Stimulated activated CD4-positive, alpha-beta T cell treated with anti-CD3 and anti-CD28 coated beads, Interleukin-4, amount 100 ng/mL, for 4 hours (primary cell): ENCODE measurements at places on chromosomes 3 and 15.
A peak's percentile ranks its signal among the peaks of the same experiment; 100 is the strongest.

GRCh38 chr15:30940359-30940758, 36.6 kb downstream of the FAN1 start:
- DNase-seq: no peak

DNA sequence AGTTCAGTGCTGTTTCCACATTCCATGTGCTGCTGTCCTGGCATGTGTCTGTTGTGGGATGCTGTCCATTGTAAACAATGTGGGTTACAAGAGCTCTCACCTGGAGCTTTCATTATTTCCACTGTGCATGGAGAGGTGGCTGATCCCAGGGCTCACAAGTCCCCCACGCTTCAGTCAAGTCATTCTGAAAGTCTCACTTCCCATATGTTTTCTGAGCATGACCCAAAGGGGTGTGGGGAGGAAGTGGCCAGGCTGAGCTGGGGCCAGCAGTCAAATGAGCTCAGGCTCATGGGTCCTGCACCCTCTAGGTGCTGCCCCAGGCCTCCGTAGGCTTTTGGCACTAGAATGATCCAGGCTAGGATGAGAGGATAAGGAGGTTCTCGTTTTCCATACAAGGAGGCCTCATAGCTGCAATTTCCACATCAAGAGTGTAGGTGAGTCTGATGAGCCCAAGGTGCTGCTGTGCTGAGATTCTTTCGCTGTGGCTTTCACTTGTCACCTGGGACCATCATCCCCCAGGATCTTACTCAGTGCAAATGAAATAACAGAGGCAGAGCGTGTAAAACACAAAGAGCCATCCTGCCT, 22.0 kb downstream of the STARD5 start:
- no peak for DNase-seq

DNA sequence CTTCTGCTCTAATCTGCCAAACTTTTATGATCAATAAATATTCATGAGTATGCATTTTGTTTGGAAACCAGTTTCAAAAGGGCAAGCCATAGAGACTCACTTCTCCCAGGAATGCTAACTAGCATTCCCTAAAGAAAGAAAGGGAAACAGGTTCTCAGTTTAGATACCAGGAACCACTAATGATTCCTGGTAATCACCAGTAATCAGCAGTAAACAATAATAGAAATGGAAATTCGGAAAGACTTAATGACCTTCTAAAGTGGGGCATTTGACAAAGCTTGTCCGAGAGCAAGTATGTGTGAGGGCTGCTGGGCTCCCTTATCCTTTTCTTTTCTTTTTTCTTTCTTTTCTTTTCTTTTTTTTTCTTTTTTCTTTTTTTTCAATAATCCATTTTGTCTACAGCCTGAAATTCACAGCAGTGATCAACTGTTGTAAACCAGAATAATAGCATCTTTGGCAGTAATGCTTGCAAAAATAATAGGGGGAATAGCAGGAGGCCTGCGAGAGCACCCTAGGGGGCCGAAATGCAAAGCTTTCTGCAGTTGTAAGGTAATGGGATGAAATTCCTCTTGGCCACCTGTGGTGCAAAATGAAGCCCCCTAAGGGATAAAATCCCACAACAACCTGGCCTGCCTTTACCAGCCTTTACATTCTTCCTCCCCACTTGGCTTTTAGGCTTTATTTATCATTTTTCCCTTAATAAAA, 253.2 kb downstream of the ZPLD1 start:
- DNase-seq: no peak

DNA sequence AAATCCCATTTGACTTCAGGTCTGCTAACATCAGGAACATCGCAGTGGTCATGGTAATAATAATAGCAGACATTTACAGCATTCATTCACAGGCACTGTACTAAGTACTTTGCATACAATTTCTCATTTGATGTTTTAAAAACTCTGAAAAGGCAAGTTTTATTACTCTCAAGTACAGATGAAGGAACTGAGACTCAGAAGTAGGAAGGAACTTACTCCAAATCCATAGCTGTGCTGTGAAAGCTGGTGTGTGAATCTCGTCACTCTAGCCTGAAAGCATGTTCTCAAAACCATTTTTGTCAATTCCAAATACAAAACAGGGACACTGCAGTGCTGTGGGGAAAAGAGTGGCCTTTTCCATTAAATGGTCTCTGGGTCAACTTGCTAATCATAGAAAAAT, 179.9 kb downstream of the FAM43A start:
- DNase-seq: no peak

DNA sequence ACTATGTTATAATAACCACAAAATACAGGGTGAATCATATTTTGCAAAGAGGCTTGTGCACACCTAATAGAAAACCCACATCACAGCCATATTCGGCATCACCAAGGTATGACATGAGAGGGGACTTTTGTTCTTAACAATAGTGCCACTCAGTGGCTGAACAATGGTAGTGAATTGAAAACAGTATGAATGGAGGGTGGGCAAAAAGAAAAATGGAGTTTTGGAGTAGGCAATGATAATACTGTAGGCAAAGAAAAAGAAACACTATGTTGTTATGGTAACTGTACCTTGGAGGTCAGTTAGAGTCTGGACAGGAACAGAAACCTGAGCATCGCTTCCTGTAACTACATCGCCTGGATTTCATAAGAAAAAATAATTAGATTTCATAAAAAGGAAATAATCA, 348.6 kb downstream of the PLCL2 start:
- DNase-seq: no peak

DNA sequence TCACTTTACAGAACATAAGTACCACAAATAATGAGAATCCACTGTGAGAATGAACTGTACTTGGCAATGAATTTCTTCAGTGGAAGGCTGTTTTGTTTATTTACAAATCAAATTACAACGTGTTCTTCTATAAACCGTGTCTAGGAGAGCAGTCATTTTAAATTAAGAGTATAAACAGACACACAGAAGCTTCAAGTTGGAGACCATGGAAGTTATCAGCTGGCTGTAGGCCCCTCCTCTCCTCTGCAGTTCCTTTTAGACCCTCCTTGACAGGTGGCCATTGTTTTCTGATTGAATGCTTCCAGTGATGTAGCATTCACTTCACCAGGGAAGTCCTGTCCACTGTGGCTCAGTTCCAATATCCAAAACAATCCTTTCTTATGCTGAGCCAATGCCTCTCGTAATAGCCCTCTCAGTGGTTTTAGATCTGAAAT, 7.3 kb upstream of the MAPK6 start:
- no peak for DNase-seq

DNA sequence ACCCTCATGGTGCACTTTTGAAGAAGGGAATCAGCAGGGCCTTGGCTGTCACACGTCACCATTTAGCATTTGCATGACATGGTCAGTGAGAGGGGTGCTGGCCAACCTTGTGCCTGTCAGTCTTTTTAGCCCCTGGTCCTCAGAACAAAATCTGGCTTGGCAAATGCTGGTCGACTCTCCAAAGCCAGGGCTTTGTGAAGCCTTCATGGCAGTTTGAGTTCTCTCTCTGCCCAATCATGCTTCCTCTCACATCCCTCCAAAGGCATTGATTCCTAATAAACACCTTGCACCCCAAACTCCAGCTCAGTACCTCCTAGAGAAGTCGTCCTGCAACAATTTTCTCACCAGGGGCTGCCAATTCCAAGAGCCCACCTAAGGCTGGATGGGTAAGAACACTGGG, 19.4 kb downstream of the CCR9 start:
- DNase-seq: no peak

DNA sequence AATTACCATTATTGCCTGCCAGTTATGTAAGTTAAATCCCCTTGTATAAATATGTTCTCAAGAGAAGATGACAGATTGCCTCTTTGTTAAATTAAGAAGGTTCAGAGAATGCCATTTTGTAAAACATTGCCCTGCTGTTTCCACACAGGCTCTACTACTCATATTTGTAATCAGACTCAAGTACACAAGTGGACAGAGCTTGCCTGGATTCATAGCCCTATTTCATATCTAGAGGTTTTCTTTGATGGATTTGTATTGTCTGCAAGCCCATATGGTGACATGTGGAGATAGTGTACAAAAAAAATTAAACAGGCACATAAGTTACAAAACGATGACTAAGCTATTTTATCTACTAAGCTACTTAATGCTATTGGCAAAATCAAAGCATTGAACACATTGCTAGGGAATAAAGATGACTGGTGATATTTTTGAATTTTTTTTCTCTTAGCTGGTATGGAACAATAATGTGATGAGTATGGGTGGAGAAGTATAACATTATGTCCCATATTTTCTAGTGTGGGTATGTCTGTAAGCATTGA, 1286.6 kb upstream of the ALCAM start:
- no peak for DNase-seq

DNA sequence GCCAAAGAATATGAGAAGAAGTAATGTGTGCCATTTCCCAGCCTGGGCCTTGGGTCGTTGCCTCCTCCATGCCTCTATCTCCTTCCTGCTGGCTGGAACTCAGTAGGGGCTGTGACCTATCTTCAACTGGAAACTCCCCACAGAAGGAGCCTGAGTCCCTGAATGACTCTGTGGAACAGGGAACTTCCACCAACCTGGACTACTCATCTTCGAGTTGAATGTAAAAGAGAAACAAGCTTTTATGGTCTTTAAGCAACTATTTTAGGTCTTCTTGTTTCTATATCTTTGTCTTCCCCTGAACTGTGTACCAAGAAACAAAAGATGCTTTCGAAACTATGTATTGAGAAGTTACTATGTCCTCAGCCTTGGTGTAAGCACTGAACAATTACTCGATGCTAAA, 355.3 kb upstream of the NR2F2 start:
- DNase-seq: no peak

DNA sequence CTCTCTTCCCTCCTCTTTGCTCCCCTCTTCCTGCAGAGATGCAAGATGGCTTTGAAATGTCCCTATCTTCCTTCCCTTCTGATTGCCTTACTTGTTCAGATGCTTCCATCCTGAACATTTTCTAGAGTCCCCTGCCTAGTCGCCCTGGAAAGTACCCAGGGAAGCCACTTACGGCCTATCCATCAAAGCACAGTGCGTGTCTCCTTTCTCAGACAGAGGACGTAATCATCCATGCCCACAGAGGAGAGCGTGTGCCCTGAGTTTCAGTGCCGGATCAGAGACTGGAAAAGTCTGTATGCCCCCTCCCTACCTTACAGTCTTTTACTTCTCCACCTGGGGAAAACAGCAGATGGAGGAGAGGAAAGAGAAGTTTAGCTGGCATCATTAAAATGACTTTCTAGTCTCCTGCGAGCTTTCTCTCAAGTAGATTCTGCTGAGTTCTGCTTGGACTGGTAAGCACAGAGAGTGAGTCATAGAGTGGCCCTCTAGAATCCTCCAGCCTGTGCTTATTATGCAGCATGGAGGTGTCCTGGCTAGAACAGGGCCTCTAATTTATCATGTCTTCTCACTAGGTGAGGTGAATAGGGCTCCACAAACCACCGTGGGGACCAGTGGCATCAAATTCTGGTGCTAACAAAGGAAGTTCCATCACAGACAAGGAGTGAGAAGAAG, 114.6 kb downstream of the SLCO3A1 start:
- DNase-seq: no peak

DNA sequence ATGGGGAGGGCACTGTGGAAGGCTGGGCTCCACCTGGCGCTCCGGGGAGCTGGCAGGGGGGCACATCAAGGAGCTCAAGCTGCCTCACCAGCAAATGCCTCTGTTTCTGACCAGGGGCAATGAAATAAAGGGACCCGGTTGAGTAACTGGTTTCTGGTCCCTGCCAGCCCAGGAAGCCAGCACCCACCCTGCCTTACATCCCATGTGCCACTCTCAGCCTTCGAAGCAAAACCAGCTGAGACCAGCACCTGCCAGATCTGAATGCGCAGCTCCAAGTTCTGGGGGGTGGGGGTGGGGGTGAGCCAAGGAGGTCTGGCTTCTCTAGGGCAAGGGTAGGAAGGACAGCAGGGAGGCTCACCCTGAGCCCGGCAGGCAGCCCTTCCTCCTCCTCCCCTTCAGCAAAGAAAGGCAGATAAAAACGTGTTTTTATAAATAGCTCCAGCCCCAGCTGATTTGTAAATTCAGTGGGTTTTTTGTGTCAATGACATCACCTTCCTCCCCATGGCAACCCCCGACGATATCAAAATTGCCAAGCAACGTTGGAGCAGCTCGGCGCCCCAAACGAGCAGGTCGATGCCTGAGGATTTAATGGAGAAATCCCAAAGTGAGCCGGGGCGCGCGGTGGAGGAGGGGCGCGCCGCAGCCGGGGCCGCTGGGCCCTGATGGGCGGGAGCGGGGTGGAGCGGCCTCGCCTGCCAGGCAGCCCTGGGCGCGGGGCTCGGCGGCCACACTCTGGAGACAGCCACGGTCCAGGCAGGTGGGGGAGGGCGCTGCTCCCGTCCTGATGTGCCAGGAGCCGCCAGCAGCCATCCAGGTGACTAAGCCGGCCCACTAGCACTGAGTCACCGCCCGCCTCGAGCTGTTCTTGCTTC, at the start of gene PAK6:
Gene PAK6, plus strand, starts transcription at position 532 of the 872 bp plus-strand sequence. CDS start 25,723 bp downstream, outside the sequence.
- DNase-seq: peak; percentile 38

- DNase-seq: no peak
These were observed 81.3 kb upstream of the RNF7 start for GRCh38 chr3:141656771-141657170.

GRCh38 chr15:30984118-30984517, 7.3 kb downstream of the MTMR10 start:
- DNase-seq: no peak

- no peak for DNase-seq
These were observed 29.9 kb downstream of the PDIA5 start for GRCh38 chr3:123096731-123097130.
